AG09309 (cell line): ENCODE measurements at places on chromosomes 5 and 9.
A peak's percentile ranks its signal among the peaks of the same experiment; 100 is the strongest.

DNA sequence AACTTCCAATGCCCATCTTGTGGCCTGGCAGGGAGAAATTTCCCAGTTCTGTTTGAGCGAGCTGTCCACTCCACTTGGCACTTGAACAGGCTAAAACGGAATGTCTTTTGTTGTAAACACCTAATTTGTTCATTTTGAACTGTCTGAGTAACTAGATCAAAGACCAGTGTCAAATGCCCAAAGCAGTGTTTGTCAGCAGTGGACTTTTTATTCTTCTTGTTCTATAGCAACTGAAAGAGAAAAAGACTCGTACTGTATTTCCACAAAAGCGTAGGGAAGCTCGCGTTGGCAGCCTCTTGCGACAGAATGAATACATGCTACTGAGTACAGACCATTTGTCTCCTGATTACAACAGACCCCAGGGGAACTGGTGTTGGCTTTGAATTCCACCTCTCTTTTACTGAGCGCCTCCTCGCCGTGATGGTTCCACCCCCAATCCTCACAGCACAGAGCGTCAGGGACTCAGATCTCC is 601.8 kb upstream of the ZNF608 start:
- no peak for DNase-seq

DNA sequence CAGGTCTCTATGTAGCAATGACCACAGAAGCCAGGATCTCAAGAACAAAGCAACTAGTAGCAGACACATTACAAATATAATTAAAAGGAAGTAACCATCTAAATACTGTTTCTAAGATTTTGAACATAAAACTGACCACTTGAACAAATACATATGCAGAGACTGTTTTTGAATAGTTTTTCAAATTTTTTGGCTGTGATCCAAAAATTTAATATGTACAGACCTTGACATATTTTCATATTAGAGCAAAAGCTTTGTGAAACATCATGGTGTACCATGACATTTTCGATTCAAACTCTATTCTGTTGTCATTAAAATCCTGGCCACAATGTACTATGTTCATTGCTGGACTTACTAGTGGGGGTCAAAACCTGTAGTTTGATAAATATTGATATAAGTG is 126.5 kb downstream of the NUDT12 start:
- no peak for DNase-seq

- no peak for DNase-seq
These were observed 58.2 kb upstream of the RXRA start for GRCh38 chr9:134267881-134268724.

GRCh38 chr5:151104795-151105194 is 24.0 kb upstream of the TNIP1 start:
- DNase-seq: peak; percentile 91

DNA sequence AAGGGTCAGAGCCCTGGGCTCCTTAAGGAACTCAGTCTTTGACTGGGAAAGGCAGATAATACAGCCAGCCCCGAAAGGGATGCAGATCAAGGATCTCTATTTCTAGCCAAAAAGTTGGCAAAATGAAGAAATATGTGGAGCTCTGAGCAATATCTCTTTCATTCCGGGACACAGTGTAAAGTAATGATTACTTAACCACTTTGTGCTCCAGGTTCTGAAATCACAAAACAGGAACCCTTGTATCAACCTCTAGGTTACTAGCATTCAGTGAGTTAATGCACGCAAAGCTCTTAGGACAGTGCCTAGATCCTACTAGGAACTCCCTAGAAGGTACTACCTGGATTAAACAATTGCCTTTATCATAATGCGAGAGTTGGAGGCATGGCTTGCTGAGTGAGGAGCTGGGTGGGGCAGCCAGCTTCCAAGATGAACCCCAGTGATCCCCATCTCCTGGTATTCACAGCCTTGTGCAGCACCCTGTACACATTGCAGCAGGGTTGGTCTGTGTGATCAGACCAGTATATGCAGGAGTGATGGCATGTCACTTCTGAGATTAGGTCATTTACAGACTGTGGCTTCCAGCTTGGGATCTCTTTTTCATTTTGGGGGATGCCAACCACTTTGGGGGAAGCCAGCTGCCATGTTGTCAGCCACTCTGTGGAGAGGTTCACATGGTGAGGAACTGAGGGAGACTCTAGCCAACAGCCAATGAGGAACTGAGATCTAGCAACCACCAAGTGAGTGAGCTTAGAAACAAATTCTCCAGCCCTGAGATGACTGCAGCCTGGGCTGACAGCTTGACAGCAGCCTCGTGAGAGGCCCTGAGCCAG is 103.1 kb upstream of the SLC44A1 start:
- DNase-seq: no peak

- DNase-seq: no peak
These were observed 118.4 kb upstream of the NR3C1 start for GRCh38 chr5:143521846-143522400.

DNA sequence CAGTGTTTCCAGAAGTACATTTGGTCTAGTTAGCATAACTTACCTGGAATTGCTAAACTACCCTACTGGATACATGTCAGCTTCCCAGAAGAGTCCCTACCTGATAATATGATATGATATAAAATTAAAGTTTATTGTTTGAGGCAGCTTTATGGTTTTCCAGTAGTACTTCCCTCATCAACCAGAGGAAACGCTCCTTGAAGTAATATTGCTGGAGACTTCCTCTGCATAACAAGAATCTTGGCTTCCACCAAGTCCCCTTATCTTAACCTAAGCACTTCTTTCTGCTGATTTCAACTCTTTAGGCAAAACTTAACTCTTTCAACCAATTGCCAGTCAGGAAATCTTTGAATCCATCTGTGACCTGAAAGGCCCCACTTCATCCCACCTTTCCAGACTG is 214.3 kb upstream of the PTGER4 start:
- no peak for DNase-seq

DNA sequence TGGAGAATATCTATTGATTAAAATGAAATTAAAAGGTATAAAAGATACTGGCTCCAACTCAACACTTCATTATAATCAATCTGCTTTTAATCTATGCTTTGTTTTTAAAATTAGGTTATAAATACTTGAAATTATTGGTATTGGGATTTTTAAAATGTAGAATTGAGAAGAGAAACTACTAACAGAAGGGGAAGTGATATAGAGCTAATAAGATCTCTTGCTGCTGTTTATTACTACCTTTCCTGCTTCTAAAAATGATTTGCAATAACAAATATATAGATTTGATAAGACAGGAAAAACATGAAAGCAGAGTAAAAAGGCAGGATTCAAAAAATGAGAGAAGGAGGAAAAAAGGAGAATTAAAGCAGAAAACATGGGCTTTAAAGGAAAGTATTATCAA is 209.3 kb upstream of the NREP start:
- DNase-seq: no peak

DNA sequence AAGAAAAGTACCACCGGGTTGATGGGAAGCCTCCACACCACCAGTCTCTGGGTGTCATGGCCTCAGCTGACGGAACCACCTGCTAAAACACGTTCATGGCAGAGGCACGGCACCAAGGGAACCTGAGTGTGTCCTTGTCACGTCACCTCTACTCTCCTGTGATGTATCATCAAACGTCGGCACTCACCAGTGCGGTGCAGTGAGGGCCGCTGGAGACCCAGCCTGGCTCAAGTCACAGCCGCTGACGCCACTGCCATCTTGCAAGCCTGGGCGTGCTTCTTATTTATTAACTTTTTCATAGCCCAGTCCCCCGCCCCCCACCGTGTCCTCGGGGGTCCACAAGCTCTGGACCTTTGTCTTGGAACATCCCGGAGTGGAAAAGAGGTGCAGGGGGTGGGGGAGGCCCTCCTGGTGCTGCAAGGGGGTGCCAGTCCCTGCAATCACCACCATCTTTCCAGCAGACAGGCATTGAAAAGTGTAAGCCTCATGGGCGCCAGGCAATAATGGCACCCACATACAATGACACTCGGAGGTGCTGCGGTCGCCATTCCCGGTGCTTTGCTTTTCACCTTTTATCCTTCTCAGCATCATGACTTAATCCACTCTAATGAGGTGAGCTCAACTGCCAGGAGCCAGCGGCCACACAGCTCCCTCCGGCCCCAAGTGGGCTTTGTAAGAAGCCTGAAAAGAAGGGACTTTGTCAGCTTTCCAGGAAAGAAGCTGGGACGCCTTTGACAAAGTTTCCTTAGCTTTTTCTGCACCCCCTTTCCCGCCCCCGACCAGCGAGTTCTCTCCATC is 202.3 kb upstream of the IRX1 start:
- DNase-seq: no peak

DNA sequence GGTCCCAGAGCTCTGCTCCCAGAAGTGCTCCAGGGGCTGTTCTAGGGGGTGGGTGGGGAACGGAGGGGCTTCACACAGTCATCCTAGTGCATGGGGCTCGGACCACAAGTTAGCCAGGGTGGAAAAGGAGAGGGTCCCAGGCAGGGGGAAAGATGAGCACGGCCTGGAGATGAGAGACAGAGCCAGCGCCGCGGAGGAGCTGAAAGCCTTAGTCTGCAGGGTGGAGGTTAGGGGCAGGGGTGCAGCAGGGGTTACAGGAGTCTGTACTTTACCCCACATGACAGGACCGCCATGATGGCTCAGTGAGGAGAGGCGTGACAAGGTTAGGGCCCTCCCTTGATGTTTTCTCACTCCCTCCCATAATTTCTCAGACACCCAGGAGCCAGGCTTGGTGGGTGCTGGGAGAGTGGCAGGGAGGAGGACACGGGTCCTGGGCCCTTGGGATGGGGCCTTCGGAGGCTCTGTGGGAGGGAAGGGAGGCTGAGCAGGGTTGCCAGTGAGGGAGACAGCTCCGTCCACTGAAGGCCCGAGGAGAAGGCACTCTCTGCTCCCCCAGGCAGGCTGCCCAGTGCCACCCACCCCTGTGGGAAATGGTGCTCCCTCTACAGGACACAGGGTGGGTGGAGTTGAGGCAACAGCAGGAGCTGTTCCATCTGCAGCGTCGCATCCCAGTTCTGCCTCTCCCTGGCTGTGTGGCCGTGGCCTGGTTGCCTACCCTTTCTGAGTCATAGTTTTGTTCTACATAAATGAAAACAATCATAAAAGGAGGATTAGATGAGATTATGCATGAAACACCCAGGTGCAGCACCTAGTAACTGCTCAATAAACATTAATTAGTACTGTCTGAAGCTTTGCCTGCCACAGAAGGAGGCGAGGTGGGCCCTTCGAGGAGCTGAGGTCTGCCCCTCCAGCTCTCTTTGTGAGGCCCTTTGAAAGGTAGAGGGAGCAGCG is 66.2 kb downstream of the NDST1 start:
- DNase-seq: no peak

- no peak for DNase-seq
These were observed 26.7 kb downstream of the TMEM174 start for GRCh38 chr5:73199671-73200070.

- no peak for DNase-seq
These were observed 68.2 kb upstream of the CKMT2 start for GRCh38 chr5:81164936-81165335.

DNA sequence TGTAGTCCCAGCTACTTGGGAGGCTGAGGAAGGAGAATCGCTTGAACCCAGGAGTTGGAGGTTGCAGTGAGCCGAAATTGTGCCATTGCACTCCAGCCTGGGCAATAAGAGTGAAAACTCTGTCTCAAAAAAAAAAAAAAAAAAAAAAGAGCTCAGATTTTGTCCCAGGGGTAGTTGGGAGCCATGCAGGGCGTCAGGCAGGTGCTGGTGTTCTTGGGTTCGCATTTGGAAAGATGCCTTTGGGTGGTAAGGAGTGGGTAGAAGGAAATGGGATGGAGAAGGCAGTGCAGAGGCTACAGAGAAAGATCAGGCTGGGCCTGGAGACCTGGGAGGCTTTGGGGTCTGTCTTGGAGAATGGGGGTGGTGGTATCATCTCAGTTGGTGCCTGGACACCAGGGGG is 23.9 kb downstream of the ADGRD2 start:
- DNase-seq: no peak

DNA sequence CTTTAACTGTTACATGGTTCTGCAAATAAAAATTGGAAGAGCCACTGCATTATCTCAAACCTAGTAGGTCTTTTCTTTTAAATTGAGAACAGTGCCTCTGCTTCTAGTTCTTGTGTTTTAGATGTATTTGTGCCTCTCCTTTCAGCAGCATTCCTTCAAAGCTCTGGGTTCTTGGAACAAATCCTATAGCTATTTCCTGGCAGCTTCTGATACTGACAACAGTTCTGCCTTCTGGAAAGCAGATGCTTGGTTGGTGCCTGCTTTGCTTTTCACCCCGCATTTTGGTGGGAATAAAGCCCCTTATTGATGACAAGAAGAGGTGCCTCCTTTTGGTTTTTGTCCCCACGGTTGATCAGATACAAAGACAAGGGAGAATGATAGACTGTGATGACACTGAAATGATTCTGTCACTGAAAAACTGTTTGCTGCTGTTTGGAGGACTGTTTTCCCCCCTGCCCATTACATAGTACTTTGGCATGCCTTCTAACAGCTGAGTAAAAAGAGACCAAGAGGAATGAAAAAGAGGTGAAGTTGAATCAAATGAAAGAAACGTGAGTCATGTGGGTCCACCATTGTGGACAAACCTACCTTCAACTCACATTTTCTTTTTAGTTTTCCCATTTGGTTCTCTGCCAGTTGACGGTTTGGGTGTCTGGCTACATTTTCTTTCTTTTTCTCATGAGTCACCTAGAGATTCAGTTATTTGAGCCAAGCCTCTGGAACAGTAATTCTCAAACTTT is 5.6 kb downstream of the PTCD2 start:
- DNase-seq: peak; percentile 11

DNA sequence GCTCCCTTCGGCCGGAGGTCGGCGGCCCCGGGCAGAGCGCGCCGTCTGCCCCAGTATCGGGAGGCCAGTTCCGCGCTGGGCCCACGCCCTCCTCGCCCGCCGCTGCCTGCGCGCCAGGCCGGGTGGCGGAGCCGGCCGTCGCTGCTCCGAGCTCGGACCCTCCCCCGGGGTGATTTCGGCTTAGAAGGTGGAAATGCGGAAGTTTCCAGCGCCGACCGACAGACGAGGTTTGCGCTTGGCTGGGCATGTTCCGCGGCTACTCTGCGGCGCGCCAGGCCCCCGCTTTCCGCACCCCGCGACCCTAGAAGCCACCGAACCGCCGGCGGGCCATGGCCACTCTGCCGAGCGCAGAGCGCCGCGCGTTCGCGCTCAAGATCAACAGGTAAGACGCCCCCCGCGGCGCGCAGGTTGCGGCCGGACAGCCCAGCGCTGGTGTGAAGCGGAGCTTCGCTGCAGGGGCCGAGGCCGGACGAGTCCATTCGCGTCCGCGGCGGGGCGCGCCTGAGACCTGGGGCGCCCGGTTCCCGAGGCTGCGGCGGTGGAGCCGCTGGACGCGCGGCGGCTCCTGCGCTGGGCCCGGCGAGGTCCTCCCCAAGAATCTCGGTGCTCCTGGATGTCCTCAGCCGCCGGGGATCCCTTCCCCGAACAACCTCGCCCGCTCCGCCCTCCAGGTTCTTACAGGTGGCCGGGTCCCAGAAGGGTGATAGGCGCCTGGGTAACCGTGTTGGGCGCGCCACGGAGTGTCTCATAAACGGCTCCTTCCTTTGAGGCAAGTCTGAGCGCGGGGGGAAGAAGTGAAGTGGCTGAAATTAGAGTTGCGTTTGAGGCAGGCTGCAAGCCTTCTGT is at the start of gene DOCK8:
Gene DOCK8 (plus strand): TSS at position 218 of the 846 bp plus-strand sequence. CDS start 112 bp downstream, at position 330.
- no peak for DNase-seq

- DNase-seq: no peak
These were observed 8.7 kb downstream of the HNRNPAB start for GRCh38 chr5:178213003-178213461.
